Keratinocyte (primary cell): ENCODE measurements at places on chromosomes 4 and X. TPM values are rescaled to one million over a fixed set of nuclear protein-coding genes. Genes with fewer than 3 reads are reported as not detected.

AMTN gene
- not detected in 3 replicates for polyA plus RNA-seq

EDA gene
- polyA plus RNA-seq = 0.72 to 1.1 TPM (median 0.75 TPM) in 3 replicates

VCX gene
- polyA plus RNA-seq = not detected in 3 replicates

POF1B gene
- polyA plus RNA-seq = 7.8 to 11.9 TPM (median 10.4 TPM) in 3 replicates

DNA sequence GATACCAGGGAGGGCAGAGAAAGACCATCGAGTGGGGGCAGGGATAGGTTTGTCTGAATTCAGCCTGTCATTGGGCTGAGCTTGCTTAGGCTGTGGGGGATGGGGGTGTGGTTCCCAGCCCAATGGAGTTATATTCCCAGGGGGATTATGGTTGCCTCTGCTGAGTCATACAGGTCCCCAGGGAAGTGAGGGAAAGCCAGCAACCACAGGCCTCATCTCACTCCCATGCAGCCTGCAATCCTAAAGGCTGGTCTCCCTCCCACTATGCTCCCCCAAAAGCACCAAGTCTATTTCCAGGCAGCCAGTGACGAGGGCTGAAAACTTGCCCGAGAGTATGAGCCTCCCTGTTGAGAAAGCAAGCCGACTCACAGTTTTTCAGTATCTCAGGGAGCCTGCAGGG is 39.3 kb downstream of the AFM start:
- DNase-seq = no peak

GRCh38 chr4:16125571-16126445 is 42.0 kb upstream of the PROM1 start:
- no peak for DNase-seq

GRCh38 chr4:189299706-189300105 is 641.0 kb upstream of the FRG1 start:
- DNase-seq = no peak
